Stimulated activated CD8-positive, alpha-beta memory T cell treated with anti-CD3 and anti-CD28 coated beads, Interleukin-4, amount 100 ng/mL, for 48 hours (primary cell): ENCODE measurements at places on chromosomes 2 and 18.

DNA sequence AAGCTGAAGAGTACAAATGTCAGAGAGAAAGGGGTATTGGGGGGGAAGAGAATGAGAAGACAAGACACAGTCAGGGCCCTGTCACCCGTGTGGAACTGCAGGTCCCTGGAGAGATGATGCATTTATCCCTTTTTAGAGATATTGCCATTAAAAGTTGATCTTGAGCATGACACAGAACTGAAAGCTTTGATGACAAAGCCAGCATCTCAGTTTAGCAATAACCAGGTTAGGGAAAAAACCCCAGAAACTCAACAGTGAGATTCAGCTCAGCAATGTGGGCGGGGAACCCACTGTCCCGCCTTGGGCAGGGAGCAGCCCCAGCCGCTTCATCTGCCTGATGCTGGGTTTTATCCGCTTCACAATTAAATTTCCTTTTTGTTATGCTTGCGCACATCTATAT is 181.1 kb downstream of the NEDD4L start:
- peak; percentile 48 for DNase-seq

- DNase-seq = no peak
Measured at GRCh38 chr2:145750612-145751011, 1230.7 kb upstream of the ZEB2 start.

DNA sequence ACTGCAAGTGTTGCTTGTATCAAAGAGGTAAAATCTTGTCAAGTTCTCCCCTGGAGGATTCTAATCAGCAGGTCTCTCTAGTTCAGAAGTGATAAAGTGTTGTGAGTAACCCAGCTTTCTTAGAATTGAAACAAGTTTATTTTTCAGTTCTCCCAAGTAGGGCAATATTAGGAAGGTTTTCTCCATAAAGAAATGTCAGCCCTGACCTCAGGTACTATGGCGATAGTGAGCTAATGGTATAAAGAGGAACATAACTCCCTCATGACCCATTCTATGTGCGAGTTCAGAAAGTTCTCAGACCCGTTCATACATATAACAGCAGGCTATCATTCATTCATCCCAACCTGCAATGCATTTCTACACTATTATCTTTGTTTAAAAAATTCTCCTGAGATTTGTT is 421.1 kb upstream of the SETBP1 start:
- no peak for DNase-seq

DNA sequence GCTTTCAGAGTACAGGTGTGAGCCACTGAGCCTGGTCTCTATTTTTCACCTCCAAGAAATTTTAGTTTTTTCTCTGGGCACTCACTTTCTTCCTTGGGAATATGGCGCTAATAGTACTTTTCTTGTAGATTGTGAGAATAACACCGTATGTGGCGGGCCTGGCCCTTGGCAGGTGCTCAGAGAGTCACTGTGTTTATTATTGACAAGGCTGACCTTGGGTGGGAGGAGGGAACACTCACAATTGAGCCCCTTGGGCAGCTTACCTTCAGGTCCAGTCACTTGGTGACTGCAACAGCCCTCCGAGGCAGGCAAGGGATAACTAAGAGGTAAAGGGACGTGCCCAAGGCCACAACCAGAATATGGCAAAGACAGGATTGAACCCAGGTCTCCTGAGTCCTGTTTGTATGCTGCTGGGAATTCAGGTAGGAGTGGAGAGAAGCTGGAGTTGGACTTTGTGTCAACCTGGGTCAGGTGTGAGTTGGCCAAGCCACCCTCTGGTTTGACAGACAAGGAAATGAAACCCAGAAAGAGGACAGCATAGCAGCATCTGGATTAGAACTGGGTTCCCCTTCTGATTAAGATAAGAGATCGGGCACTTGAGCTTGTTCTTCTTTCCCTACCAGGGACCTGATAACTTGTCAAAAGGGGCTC is 2.8 kb upstream of the STK25 start:
- no peak for DNase-seq

DNA sequence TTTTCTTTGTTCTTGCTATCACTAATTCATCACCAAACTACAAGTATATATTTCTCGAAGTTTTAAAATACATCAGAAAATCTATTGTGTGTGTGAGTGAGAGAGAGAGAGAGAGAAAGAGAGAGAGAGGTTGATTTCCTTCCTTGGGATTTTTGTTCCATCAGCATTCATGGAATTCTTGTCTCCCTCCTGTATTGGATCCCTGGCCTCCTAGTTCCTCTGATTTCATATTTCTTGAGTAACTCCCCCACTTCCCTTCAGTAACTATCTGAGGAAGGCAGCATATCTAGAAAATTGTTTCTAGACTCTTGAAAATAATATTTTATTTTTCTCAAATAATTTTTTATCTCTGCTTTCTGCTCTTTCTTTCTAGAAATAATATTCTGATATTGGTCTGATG is 13.3 kb upstream of the ACTR2 start:
- DNase-seq = no peak

DNA sequence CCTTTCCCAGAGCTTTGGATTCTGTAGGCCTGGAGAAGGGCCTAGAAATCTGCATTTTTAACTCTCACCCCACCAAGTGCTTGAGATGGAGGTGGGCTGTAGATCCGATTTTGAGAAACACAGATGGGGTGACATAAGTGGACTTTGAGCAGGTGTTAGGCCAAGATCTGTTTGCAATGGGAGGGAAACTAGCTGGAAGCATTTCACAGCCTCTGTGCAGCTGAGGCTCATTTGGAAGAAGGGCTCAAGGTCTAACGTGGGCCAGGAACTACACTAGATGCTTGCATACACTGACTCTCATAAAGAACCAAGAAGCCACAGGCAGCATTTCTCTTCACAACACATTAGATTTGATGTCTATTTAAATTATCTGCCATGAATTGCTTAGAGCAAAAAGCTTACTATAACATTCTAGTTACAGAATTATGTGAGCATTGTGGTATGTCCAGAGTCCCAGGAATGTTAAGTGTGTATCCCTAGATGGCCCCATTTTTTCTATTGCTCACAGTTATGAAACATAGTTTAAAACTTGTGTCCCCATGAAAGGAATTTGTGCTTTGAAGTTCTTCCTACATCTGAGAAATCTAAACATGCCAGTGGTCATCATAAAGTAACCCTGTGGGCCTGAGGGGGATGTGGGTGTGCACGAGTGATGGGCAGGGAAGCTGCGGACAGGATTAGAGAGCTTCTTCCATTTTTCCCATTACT is 77.2 kb downstream of the CD28 start:
- DNase-seq = no peak

DNA sequence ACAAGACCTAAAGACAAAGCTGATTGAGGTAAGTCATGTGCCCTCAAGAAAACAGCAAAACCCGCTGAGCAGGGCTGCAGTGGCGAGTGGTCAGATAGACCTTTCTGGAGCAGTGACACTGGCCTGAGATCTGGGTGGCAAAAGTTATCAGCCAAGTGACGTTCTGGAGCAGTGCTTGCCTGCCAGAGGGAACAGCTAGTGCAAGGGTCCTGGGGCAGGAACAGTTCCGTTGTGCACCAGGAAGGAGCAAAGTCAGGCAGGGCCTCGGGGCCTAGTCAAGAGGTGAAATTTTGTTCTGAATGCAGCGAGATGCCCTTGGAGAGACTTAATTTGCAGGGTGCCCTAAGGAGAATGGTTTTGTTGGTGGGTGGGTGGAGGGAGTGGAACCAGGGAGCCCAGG is 67.0 kb downstream of the SH3BP4 start:
- no peak for DNase-seq

GRCh38 chr18:26792661-26793060 is 72.8 kb downstream of the AQP4 start:
- no peak for DNase-seq
